ENCODE measurements at places on chromosomes 2 and 18.

DNA sequence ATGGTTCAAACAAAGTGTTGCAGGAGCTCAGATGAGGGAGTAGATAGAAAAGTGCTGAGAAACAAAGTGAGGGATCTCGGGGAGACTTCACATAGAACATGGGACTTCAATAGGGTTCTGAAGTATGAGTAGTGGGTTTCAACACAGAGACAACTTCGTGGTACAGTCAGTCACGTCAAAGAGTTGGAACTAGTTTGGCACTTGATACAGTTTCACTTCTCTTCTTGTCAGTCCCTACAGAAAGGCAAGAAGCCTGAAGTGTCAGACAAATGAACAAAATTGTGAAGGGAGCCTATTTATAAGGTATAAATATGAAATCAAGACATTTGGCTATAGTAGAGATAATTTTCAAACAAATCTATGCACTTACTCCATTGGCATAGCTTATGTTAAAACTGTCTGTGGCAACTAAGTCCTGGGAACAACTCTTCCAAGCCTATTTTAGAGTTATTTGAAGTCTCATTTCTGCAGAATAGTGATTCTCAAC is 338.0 kb downstream of the TDRD15 start:
- DNase-seq = no peak

GRCh38 chr2:117942551-117942950 is 71.3 kb downstream of the CCDC93 start:
- DNase-seq = no peak

GRCh38 chr2:154386186-154386585 is 312.3 kb upstream of the KCNJ3 start:
- no peak for DNase-seq

DNA sequence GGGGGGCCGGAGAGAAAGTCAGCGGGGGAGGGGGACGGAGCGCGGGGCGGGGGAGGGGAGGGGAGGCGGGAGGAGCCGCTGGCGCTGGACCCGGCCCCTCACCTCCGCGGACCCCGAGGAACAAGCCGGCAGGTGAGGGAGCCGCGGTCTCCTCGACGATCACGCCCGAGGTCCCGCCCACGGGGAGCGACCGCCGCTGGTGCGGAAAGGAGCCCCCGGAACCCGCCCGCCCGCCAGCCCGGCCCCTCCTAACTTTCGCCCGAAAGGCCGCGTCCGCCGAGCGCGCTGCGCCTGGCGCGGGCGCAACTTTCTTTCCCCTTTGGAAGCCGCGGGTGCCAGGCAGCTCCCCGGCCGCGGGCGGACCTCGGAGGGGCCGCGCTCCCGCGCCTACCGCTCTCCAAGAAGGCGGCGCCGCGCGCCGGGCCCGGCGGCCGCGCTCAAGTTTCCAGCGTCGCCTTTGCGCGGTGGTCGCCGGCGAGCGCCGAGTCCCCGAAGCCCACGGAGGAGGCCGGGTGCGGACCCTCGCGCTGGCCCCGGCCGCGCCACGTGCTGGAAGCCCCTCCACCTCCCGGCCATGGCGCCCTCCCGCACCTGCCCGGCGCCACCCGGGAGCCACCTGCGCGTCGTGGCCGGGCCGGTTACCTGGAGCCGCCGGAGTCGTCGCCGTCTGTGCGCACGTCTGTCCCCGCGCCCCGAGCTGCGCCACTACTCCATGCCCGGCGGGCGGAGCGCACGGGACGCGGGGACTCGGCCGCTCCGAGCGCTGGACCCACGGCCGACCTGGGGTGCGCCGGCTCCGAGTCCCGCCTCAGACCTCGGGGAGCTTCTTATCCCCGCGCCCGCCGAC is at the start of gene ALKAL2:
TSS of gene ALKAL2 (minus strand) at position 181 of the 847 bp plus-strand sequence. CDS start 256 bp downstream, outside the sequence.
- DNase-seq = no peak

- no peak for DNase-seq
Observed at GRCh38 chr18:55355223-55355622, 232.8 kb downstream of the TCF4 start.

DNA sequence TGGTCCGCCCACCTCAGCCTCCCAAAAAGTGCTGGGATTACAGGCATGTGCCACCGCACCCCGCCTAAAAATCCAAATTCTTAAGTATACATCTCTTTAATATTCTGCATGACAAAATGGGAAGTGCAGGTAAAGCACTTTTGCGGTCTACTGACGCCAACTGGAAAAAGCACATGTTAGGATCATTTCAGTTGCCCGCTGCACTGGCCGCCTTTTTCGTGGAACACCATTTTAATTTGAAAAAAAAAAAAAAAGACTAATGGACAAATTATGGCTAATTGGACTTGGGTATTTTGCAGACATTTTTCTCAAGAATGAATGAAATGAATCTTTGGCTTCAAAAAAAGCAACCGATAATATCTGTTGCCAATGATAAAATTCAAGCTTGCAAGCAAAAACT is 129.3 kb upstream of the GPC1 start:
- DNase-seq = no peak

GRCh38 chr2:58110765-58111164 is 64.2 kb downstream of the VRK2 start:
- DNase-seq = no peak

- DNase-seq = no peak
Observed at GRCh38 chr2:223619486-223620129, 17.4 kb upstream of the SCG2 start.

DNA sequence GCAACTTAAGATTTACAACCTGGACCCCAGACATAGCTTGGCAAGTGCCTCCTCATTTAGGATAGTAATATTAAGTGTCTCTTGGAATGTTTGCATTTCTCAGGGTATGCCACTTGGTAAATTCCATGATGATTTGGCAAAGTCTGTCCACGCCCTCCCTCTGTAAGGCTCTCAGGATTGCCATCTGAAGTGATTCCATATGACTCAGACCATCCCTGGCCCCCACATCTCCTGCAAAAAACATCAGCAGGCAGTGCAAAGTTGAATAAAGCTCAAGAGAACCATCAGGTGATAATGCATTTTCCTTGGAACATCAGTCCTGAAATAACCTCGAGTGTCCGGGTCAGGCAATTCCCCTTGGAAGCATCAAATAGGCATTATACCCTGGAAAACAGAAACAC is 27.1 kb upstream of the PIEZO2 start:
- DNase-seq = no peak

- DNase-seq = no peak
Observed at GRCh38 chr2:217857624-217858506, 144.9 kb downstream of the TNS1 start.

DNA sequence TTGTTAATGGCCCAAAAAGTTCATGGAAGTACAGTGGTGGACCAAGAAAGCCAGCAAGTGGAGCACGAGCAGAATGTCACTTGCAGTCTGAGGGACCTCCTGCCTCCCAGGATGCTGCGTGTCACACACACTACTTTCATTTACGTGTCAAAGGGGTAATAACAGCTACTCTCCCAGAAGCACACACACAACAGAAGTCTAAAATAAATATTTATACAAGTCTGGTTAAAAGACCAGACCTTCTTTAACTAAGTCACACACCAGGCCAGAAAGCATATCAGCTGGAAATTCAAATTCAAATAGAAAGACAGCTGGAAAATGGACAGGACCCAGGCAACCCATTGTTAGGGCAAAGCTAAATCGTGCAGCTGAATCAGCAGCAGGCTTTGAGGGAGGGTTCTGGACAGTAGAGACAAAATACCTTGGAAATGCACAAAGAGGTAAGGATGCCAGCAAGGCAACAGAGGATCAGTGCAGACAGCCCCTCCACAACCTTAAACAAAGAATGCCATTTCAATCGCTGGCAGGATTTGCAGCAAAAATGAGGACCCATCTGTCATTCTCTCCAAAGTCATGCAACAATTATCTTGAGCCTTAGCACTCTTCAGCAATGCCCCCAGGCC is 160.5 kb downstream of the TMEM163 start:
- peak; percentile 45 for DNase-seq

- no peak for DNase-seq
Observed at GRCh38 chr18:48203961-48204666, 205.1 kb downstream of the ZBTB7C start.

GRCh38 chr18:9855681-9856080 is 30.1 kb upstream of the TXNDC2 start:
- DNase-seq = no peak

- peak; percentile 19 for DNase-seq
Observed at GRCh38 chr2:212173756-212174510, 364.7 kb downstream of the ERBB4 start.

GRCh38 chr18:9612215-9612830 is 2.0 kb downstream of the PPP4R1 start:
- peak; percentile 33 for DNase-seq

DNA sequence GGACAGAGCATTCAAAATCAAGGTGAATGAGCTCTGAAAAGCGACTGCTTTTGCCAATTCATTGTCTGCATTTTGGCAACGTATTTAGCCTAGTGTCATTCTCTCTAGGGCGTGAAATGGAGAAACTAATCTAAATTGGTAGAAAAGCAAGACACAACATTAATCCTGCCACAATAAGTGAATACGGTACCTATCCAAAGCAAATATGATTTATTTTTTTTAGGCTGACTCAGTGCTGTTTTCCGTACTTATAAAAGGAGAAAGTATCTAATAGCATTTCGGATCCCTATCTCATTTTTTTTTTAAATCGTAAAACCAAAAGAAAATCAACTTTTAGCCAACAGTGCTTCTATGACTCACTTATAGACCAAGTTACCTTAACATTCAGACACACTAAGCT is 672.5 kb downstream of the LRP1B start:
- no peak for DNase-seq

GRCh38 chr2:236550701-236551465 is 18.7 kb upstream of the ACKR3 start:
- no peak for DNase-seq

GRCh38 chr2:232321156-232321816 is 57.3 kb upstream of the ALPP start:
- no peak for DNase-seq

DNA sequence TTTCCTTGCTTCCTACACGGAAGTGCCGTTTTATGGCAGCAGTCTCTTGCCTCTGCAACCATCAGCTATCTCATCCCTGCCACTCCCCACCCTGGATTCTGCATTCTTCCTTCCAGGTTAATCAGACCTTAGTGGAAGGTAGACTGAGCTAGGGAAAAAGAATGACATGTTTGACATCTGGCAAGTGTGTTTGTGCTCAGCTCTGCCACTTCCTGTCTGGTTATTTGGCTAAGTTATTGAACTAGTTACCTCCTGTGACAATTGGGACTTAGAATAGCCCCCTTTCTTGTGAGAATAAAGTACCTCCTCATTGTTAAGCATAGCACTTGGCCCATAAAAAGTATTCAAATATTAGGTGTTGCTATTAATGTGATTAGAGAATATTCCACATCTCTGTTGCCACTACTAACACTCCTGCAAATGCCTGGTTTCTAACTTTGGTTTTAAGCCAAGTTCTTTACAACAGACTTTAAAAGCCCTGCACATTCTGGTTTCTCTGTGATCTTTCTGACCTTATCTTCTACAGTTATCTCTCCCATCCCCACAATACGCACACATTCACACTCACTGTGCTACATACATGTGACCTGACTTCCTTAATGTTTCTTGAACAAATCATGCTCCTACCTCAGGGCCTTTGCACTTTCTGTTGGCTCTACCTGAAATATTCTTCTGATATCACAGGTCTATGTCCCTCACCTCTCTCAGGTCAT is 10.8 kb upstream of the MAPRE2 start:
- DNase-seq = no peak

DNA sequence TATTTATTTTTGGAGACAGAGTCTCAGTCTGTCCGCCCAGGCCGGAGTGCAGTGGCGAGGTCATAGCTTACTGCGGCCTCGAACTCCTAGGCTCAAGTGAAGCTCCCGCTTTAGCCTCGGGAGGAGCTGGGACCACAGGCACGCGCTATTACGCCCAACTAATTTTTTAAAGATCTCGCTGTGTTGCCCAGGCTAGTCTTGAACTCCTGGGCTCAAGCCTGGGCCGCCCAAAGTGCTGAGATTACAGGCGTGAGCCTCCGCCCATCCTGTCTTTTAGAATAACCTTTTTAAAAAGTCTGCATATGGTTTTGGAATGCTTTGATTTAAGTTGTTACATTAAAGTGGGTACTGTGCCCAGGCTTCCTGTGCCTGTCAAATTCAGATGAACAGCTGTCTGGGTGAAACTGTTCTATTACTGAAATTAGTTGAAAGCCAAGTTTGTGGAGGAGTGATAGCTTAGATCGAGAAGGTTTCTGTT is 944 bp downstream of the RAB3GAP1 start:
- no peak for DNase-seq

Data from SHP77 treated with DMSO at 0.1 percent for 48 hours (cell line).